ENCODE measurements at places on chromosomes 3 and 15. TPM values are rescaled to one million over a fixed set of nuclear protein-coding genes. Genes with fewer than 3 reads are reported as not detected.
A peak's percentile ranks its signal among the peaks of the same experiment; 100 is the strongest.

- H3K4me3 ChIP-seq = no peak overlapping the region
- no peak for DNase-seq
- H3K4me1 ChIP-seq = peaks cover 24% of the 10 kb centered on the region
- H3K36me3 ChIP-seq = no peaks in the 10 kb centered on the region
- H3K27me3 ChIP-seq = no peaks in the 10 kb centered on the region
Measured at GRCh38 chr15:90583471-90584252, 53.9 kb downstream of the CRTC3 start.

DNA sequence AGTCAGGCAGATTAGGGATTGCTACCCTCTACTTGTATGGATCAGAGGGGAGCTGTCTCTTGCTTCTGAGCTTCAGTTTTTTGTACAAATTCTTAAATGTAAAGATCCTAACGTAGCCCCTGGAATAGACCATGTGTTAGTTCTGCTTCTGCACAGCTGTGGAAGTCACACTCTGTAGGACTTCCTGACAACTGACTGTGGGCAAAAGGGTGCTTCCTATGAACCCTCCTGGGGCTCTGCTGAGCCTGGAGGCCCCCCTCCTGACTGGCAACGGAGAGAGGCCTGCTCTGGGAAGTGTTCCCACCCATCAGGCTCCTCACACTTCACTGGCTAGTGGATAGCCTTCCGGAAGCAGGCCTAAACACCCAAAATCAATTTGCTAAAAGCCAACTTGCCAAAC lies 131.0 kb downstream of the RPLP1 start:
- H3K27ac ChIP-seq = no peak overlapping the region
- H3K4me1 ChIP-seq = no peaks in the 10 kb centered on the region
- H3K27me3 ChIP-seq = no peaks in the 10 kb centered on the region
- H3K36me3 ChIP-seq = no peaks in the 10 kb centered on the region

The FHIT gene
- total RNA-seq = 5.7 TPM

DNA sequence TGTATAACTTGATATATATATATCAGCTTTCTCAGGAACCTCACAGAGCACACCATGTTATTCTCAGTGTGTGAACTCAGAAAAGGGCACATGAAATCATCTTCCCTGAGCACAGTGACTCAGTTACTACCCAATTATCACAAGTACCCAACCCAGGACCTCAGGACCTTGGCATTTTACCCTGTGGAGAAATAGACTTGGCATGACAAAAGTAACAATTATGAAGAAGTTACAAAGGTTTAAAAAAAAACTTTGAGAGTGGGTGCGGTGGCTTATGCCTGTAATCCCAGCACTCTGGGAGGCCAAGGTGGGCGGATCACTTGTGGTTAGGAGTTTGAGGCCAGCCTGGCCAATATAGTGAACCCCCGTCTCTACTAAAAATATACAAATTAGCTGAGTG lies 52.4 kb downstream of the ONECUT1 start:
- H3K36me3 ChIP-seq = no peaks in the 10 kb centered on the region
- H3K4me1 ChIP-seq = no peaks in the 10 kb centered on the region
- H3K27ac ChIP-seq = no peak overlapping the region
- H3K4me3 ChIP-seq = no peak overlapping the region

- no peak overlapping the region for H3K27ac ChIP-seq
- no peak for DNase-seq
- no peaks in the 10 kb centered on the region for H3K27me3 ChIP-seq
- H3K36me3 ChIP-seq = no peaks in the 10 kb centered on the region
Measured at GRCh38 chr3:59064276-59064675, 14.5 kb upstream of the CFAP20DC start.

The PTPRG gene
- 3.7 TPM for total RNA-seq

DNA sequence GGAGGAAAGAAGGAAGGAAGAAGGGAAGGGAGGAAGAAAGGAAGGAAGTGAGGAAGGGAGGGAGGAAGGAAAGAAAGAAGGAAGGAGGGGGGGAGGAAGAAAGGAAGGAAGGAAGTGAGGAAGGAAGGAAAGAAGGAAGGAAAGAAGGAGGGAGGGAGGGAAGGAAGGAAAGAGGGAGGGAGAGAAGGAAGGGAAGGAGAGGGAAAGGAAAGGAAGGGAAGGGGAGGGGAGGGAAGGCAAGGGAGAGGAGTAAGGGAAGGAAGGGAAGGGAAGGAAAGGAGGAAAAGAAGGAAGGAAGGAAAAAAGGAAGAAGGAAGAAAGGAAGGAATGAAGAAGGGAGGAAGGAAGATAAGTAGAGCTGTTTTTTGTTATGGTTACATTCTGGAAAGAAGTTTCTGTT lies 141.2 kb downstream of the LRRC3B start:
- no peaks in the 10 kb centered on the region for H3K27me3 ChIP-seq
- no peak for DNase-seq
- H3K4me1 ChIP-seq = no peaks in the 10 kb centered on the region

GRCh38 chr3:32340039-32340438 lies 51.6 kb upstream of the CMTM7 start:
- H3K36me3 ChIP-seq = no peaks in the 10 kb centered on the region
- no peak overlapping the region for H3K27ac ChIP-seq
- H3K4me3 ChIP-seq = no peak overlapping the region
- no peak for DNase-seq
- H3K27me3 ChIP-seq = no peaks in the 10 kb centered on the region
- H3K4me1 ChIP-seq = no peaks in the 10 kb centered on the region

The GNAT1 gene
- not detected for total RNA-seq

DNA sequence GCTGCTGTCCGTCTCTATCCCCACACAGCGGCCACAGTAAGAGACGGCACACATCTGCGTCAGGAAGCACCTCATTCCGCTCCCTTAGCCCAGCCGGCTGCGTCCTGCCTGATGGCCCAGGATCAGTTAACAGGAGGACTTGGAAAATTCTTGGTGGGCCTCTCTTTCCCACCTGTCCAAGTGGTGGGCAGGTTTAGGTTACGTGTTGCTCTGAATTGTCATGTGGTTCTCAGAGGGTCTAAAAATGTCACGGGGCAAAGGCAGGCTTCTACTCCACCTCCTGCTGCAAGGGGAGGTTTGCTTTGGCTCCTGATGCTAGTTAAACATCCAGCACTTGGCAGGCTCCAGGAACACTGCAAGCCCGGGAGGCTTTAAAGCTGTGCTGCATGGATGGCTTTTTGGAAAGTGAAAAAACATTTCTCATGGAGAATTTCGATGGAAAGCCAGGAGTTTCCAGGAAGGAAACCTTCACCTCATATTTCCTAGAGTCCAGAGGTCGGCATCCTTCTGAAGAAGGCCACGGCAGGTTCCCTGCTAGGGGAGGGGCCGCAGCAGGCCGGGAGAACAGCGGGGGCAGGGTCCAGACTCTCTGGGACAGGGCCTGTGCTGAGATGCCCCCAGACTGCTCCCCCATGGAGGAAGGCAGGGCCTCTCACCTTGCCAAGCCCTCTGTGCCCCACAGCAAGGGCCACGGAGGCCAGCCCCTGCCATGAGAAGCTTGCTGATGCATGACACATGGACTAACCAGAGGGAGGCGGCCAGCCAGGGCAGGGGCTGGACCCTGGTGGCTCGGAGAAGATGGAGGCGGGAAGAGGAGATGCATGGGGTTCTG lies 10.8 kb downstream of the CTSH start:
- peaks cover 7% of the 10 kb centered on the region for H3K4me1 ChIP-seq
- no peak overlapping the region for H3K27ac ChIP-seq
- peaks cover 49% of the 10 kb centered on the region for H3K36me3 ChIP-seq
- H3K27me3 ChIP-seq = no peaks in the 10 kb centered on the region
- no peak for DNase-seq

DNA sequence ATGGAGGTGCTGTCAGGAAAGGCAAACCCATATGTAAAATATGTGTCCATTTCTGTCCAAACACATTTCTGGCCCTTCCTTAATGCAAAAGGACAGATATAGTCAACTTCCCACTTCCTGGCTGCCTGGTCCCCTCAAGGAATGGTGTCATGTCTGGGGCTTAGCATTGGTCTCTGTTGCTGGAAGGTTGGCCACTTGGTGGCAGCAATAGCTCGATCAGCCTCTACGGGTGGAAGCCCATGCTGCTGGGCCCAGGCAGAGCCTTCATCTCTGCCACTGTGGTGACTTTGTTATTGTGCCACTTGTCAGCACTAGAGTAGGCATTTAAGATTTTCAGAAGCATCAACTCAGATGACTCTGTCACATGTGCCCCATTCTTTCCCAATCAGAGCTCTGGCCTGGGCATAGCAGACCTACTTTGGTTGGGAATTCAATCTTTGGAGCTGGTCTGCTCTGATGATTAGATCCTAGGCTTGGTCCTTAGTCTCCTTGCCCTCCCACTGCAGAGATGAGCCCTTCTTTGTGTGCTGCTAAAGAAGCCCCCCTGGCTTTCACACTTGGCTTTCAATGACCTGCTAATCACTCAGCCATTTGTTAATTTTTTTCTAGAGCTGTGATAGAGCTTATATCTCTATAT lies 51.0 kb upstream of the SPSB4 start:
- no peaks in the 10 kb centered on the region for H3K27me3 ChIP-seq
- no peak overlapping the region for H3K4me3 ChIP-seq
- H3K4me1 ChIP-seq = no peaks in the 10 kb centered on the region
- no peak for DNase-seq
- no peak overlapping the region for H3K27ac ChIP-seq
- no peaks in the 10 kb centered on the region for H3K36me3 ChIP-seq

DNA sequence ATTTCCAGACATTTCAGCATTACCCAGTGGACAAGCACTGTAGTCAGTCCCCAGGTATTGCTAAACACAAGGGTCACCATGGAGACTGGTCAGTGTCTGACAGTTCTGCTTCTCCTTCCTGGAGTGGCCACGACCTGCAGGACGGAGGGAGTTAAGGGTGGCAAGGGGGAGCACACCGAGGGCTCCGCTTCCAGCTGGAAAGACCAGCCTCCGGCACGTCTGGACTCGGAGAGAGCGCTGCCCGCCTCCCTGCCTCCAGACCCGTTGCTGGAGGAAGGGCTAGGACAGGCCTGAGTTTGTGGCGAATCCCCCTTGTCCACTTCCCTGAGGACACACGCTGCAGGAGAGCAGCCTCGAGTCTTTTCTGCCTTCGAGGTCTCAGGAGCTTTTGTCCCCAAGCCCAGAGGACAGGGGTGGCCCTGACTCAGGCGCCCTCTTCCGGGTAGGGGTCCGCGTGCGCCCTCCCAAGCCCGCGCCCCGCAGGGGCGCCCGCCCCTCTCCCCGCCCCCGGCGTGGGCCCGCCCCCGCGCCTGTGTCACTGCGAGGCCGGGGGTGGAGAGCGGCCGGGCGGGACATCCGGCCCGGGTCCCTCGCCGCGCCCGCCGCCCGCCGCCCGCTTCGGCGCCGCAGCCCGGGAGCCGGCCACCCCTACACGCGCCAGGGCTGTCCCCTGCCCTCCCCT lies at the start of gene CHST14:
TSS of gene CHST14 (plus strand) at position 562 of the 682 bp plus-strand sequence. CDS start 230 bp downstream, outside the sequence.
- H3K4me1 ChIP-seq = peaks cover 17% of the 10 kb centered on the region
- no peaks in the 10 kb centered on the region for H3K27me3 ChIP-seq
- peak within 1 kb of the TSS; percentile 63 for H3K4me3 ChIP-seq
- peak within 1 kb of the TSS; percentile 94 for H3K27ac ChIP-seq
- DNase-seq = no peak

DNA sequence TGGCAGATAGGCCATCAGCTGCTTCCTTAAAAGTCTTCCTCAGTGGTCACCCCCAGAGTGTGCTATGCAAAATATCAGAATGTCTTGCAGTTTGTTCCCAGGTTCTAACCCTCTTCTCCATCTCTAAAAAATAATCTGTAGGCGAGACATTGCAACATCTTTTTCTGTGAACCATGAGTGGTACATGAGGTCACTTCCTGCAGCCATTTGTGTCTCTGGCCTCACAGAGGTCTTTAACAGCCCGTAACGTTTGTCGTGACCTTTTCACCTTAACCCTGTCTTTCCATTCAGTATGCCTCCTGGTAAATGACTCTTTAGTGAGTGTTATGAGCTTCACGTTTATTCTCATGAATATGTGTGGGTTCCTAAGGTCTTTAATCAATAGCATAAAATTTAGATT lies 145.4 kb downstream of the KLHL25 start:
- peaks cover 37% of the 10 kb centered on the region for H3K4me1 ChIP-seq
- H3K27ac ChIP-seq = peak overlapping the region; percentile 45
- H3K36me3 ChIP-seq = peaks cover 8% of the 10 kb centered on the region
- DNase-seq = no peak
- H3K27me3 ChIP-seq = no peaks in the 10 kb centered on the region

The CRELD1 gene
- total RNA-seq = 15.2 TPM

GRCh38 chr15:65632780-65633375 lies 11.1 kb downstream of the SLC24A1 start:
- H3K27me3 ChIP-seq = no peaks in the 10 kb centered on the region
- H3K4me3 ChIP-seq = no peak overlapping the region
- H3K36me3 ChIP-seq = no peaks in the 10 kb centered on the region
- DNase-seq = no peak
- no peaks in the 10 kb centered on the region for H3K4me1 ChIP-seq

- DNase-seq = no peak
- peak overlapping the region; percentile 11 for H3K27ac ChIP-seq
- H3K4me1 ChIP-seq = peaks cover 40% of the 10 kb centered on the region
- no peaks in the 10 kb centered on the region for H3K36me3 ChIP-seq
- no peak overlapping the region for H3K4me3 ChIP-seq
Measured at GRCh38 chr3:71104976-71105375, 478.6 kb downstream of the FOXP1 start.

DNA sequence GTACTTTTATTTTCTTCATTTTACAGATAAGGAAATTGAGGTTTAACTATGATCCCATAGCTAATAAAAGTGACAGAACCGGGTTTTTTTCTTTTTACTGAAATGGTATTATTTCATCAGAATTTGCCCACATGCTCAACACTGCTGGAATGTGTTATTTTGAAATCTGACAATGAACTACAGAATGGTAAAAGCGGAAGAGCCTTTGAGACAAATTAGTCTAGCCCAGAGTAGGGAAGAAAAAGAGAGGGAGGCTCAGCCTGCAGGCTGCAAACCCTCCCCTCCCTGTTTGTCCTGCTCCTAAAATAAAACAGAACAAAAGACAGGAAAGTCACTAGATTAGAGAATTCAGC lies 100.3 kb upstream of the LIPC start:
- peaks cover 44% of the 10 kb centered on the region for H3K4me1 ChIP-seq
- no peak for DNase-seq
- H3K36me3 ChIP-seq = no peaks in the 10 kb centered on the region
- peak overlapping the region; percentile 91 for H3K27ac ChIP-seq
- no peak overlapping the region for H3K4me3 ChIP-seq

- no peak overlapping the region for H3K4me3 ChIP-seq
- H3K27ac ChIP-seq = no peak overlapping the region
- no peaks in the 10 kb centered on the region for H3K4me1 ChIP-seq
- no peaks in the 10 kb centered on the region for H3K36me3 ChIP-seq
Measured at GRCh38 chr15:38547255-38547997, 17.2 kb downstream of the RASGRP1 start.

The DYNLT2B gene
- total RNA-seq = 6.9 TPM

GRCh38 chr15:27623560-27624305 lies 475.4 kb downstream of the OCA2 start:
- H3K4me3 ChIP-seq = no peak overlapping the region
- H3K36me3 ChIP-seq = no peaks in the 10 kb centered on the region
- DNase-seq = no peak
- no peak overlapping the region for H3K27ac ChIP-seq

Data from esophagus squamous epithelium (tissue), 5 donors.